T-helper 2 cell treated with Interferon-gamma antibody and Interleukin-4, amounts not matched to agents 5 μg/mL and 100 μg/mL, for 36 hours (primary cell): ENCODE measurements at places on chromosomes 6 and 20.

- peaks cover 26% of the 10 kb centered on the region for H3K4me1 ChIP-seq
- no peak overlapping the region for H3K27ac ChIP-seq
- no peak for DNase-seq
- H3K36me3 ChIP-seq, result peaks cover 4% of the 10 kb centered on the region
These were observed 50.6 kb upstream of the TBC1D7 start for GRCh38 chr6:13378669-13379590.

DNA sequence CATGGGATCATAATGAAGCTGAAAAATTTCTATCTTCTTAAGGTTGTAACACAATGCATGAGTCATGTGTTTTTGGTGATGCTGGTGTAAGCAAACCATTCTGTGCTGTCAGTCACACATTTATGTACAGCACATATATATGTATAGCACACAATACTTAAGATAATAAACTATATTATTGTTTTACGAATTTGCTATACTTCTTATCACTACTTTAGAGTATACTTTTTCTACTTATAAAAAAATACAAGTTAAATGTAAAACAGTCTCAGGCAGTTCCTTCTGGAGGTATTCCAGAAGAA is 920.1 kb upstream of the FLRT3 start:
- H3K36me3 ChIP-seq, result no peaks in the 10 kb centered on the region
- no peaks in the 10 kb centered on the region for H3K4me1 ChIP-seq
- no peak overlapping the region for H3K27ac ChIP-seq
- H3K27me3 ChIP-seq, result no peaks in the 10 kb centered on the region
- DNase-seq, result no peak

GRCh38 chr20:5030348-5031205 is 29.3 kb upstream of the SLC23A2 start:
- no peak for DNase-seq
- H3K4me1 ChIP-seq, result no peaks in the 10 kb centered on the region
- H3K4me3 ChIP-seq, result no peak overlapping the region
- peaks cover 4% of the 10 kb centered on the region for H3K27me3 ChIP-seq

DNA sequence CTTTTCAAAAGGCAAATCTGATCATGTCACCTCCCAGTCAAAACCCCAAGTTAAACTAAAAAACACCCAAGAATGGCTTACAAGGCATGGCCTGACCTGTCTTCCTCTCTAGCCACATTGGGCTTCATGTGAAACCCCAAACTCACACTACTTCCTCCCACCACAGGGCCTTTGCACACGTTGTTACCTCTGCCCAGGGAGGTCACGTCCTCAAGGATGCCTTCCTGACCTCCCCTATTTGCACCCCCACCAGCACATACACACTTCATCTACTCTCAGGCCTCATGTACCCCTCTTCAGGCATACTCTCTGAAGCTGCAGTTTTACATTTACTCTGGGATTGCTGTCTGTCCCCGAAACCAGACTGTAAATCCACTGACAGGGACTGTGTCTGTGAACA is 6.1 kb downstream of the EZR start:
- H3K27ac ChIP-seq, result peak overlapping the region; percentile 69
- no peak for DNase-seq
- no peaks in the 10 kb centered on the region for H3K27me3 ChIP-seq
- H3K4me3 ChIP-seq, result peak overlapping the region; percentile 100

- no peaks in the 10 kb centered on the region for H3K4me1 ChIP-seq
- H3K4me3 ChIP-seq, result no peak overlapping the region
- no peaks in the 10 kb centered on the region for H3K36me3 ChIP-seq
- no peak overlapping the region for H3K27ac ChIP-seq
- no peaks in the 10 kb centered on the region for H3K27me3 ChIP-seq
- DNase-seq, result no peak
These were observed 68.9 kb downstream of the EDN1 start for GRCh38 chr6:12359036-12359435.

GRCh38 chr6:27693766-27694546 is 218.2 kb downstream of the OR2B2 start:
- H3K4me3 ChIP-seq, result peak overlapping the region; percentile 89
- DNase-seq, result no peak
- peaks cover 5% of the 10 kb centered on the region for H3K27me3 ChIP-seq
- peaks cover 4% of the 10 kb centered on the region for H3K36me3 ChIP-seq
- H3K4me1 ChIP-seq, result peaks cover 16% of the 10 kb centered on the region
